A549 (cell line): ENCODE measurements at places on chromosomes 7 and 10.

DNA sequence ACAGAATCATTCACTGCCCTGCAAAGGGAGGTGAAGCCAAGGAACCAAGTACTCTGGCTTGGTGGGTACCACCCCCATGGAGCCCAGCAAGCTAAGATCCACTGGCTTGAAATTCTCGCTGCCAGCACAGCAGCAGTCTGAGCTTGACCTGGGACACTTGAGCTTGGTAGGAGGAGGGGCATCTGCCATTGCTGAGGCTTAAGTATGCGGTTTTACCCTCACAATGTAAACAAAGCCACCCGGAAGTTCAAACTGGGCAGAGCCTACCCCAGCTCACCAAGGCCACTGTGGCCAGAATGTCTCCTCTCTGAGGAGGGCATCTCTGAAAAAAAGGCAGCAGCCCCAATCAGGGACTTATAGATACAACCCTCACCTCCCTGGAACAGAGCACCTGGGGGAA, 1050.0 kb upstream of the GHITM start:
- no peak for DNase-seq

DNA sequence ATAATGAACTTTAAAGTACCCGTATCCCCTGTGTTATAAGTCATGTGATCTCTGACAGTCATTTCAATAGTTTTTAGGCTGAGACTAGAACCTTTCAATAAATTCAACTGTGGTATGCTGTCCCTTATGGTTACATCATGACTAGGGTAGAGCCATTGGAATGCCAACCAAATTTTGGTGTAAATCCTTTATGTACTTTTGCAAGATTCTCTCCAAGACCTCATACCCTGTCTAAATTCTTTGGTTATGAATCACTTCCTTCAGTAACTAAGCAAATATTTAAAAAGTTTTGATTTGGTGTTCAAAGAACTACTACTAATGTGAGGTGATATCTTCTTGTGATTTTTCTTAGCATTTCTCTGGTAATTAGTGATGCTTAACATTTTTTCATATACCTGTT, 20.8 kb upstream of the OR6B1 start:
- peak; percentile 66 for DNase-seq

- no peak for DNase-seq
Observed at GRCh38 chr7:50426280-50427045, 23.7 kb downstream of the FIGNL1 start.

DNA sequence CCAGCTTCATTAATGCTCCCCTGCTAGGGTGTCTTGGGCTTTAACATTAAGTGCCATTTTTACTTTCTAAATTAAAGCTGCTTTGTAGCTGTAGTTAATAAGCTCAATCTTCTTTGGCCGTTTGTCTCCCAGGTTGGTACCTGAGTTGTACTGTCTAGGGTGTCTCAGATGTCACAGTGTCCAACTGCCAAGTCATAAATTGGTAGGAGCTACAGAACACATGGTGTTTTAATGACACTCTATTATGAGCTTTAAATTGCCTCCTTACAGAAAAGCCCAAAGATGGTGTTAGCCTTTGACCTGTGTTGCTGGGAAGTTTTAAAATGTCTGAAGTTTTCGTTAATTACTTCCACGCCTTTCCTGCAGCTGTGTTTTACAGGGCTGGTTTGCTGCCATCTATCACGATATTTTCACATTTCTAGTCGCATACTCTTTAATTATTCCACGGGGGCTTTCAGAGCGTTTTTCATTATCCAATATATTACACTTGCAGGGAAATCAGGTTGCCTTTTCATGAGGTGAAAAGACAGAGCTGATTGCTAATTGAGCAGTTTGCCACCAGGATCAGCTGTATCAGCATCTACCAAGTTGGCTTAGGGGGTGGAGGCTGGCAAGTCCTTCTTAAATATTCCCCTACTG, 247.8 kb upstream of the PLPP4 start:
- DNase-seq, result no peak

DNA sequence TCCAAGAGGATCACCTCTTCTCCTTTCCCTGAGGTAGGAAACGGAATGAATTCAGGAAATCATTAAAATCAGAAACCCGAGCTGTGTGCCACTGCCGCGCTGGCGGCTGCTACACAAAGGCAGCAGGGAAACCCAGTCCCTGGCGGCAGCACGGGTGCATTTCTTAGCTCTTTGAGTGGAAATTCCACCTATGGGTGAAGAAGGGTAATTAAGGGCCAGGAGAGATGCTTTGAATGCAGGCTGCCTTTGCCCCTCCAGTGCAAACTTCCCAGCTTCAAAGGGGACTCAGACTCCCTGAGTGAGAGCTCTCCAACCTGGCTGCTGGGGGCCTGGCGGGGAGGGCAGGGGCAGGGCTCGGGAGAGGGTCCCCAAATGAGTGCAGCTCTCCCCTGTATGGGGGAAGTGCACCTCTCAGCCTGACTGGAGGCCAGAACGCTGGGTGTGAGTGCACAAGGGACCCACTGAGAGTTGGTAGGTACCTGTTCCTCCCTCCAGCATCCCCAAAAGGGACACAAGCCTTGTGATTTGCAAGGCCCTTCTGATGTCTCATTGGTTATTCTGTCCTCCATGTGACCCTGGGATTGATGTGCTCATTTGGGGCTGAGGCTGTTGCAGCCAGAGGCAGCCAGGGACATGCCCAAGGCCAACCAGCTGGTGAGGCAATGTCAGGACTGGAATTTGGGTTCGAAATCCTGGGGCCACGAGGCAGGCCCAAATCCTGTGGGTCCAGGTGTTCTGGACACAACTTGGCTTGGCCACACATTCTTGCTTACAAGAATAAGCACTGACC, 16.3 kb upstream of the ZMIZ1 start:
- peak; percentile 36 for DNase-seq

DNA sequence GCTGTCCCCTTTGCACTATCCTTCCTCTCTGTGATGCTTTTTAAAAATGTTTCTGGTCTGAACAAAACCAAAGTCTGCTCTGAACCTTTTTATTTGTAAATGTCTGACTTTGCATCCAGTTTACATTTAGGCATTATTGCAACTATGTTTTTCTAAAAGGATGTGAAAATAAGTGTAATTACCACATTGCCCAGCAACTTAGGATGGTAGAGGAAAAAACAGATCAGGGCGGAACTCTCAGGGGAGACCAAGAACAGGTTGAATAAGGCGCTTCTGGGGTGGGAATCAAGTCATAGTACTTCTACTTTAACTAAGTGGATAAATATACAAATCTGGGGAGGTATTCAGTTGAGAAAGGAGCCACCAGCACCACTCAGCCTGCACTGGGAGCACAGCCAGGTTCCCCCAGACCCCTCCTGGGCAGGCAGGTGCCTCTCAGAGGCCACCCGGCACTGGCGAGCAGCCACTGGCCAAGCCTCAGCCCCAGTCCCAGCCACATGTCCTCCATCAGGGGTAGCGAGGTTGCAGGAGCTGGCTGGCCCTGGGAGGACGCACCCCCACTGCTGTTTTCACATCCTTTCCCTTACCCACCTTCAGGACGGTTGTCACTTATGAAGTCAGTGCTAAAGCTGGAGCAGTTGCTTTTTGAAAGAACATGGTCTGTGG, 11.4 kb upstream of the CSGALNACT2 start:
- no peak for DNase-seq

- no peak for DNase-seq
Observed at GRCh38 chr10:71979692-71980062, 15.5 kb downstream of the CHST3 start.

- no peak for DNase-seq
Observed at GRCh38 chr7:142362349-142362748, 104.5 kb upstream of the PRSS58 start.

- no peak for DNase-seq
Observed at GRCh38 chr10:113169853-113170460, 219.9 kb downstream of the TCF7L2 start.

GRCh38 chr7:82317760-82318159, 125.8 kb downstream of the CACNA2D1 start:
- no peak for DNase-seq

DNA sequence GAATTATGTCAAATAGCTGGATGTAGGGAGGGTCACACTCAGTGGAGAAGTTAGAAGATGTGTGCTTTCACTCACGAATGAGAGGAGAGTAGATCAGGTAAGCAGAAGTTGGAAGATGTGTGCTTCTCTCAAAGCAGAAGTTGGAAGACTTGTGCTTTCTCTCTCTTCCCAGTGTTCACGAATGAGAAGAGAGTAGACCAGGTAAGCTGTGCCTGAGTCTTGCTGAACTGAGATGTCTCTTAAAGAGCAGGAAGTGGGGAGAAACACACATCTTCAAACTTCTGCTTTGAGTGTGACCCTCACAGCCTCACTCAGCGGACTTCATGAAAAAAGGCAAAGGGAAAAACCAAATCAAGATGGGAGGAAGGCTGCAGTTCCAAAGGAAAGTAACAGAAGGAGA, 7.0 kb upstream of the TMEM243 start:
- DNase-seq, result no peak

- DNase-seq, result no peak
Observed at GRCh38 chr7:49481075-49481474, 292.4 kb upstream of the VWC2 start.

GRCh38 chr10:97549587-97550322, 22.8 kb upstream of the ANKRD2 start:
- no peak for DNase-seq

DNA sequence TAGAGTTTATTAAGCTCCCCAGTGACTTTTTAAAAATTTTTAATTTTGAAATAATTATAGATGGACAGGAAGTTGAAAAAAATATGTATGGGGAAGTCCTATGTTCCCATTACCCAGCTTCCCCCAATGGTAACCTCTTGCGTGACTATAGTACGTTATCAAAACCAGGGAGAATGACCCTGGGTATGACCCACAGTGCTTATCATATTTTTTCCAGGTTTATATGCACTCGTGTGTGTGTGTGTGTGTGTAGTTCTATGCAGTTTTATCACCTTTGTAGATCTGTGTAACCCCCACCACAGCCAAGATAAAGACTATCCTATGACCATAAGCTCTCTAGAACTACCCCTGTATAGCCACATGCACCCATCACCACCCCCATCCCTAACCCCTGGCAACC, 72.8 kb downstream of the TBXAS1 start:
- DNase-seq, result no peak

GRCh38 chr7:27704422-27705199, 35.4 kb upstream of the TAX1BP1 start:
- DNase-seq, result no peak
